Renal pelvis (tissue), 12 donors: ENCODE measurements at places on chromosomes 16 and 17. TPM values are rescaled to one million over a fixed set of nuclear protein-coding genes. Genes with fewer than 3 reads are reported as not detected.

NXPH3 gene
- polyA plus RNA-seq: 1.2 TPM

HEATR9 gene
- polyA plus RNA-seq: 0.16 TPM

KRTAP9-4 gene
- not detected for polyA plus RNA-seq

- DNase-seq: no peak
Observed at GRCh38 chr16:12026741-12027490, 50.4 kb downstream of the SNX29 start.

DNA sequence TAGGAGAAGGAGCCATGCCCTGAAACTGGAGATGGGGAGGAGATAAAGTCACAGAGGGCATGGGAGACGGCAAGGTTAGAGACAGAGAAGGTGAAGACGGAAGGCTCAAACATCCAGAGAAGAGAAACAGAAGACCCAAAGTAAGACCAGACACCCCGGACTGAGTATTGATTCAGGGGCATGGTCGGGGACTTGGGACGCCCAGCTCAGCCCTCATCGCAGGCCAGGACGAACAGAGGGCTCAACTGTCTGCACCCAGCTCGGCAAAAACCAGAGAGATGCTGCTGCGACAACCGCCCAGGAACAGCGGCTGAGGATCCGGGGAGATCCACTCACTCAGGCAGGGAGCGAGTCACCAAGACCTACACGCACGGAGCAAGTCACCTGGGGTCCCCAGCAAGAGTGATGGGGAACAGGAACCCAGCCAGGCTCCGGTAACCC is 999 bp downstream of the XYLT1 start:
- no peak for DNase-seq

GRCh38 chr16:65024767-65025178 is 97.1 kb downstream of the CDH11 start:
- no peak for DNase-seq

- no peak for DNase-seq
Observed at GRCh38 chr16:71303938-71304337, 14.7 kb upstream of the CMTR2 start.

DNA sequence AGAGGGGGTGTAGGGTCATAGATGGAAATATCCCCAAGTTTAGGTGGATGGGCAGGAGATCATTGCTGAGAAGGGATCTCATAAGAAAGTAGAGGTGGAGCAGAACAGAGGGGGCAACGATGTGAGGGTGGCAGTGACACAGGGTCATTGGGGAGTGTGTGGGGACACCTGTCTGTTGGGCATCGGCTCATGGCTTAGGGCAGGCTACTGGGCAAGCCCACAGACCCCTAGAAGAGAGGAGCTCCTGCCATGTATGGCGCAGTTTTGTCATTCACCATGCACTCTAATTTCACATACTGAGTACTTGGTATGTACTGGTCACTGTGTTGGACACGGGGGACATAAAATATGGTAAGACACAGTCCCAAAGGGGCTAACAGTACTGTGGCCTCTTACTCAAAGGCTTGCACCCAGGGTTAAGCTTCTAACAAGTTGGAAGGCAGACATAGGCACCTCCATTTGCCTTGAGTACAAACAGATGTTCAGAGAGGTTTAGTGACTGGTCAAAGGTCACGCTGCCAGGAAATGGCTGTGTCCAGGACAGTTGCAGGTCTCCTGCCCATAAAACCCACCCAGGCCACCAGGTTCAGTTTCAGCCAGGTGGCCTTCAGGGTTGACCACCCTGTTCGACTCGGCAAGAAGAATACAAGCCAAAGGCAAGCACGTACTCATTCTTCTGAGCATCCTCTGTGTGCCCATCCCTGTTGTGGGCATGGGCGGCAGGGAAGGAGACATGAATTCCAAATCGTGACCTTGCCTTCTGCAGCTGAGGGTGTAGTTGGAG is 580.2 kb downstream of the KCNJ18 start:
- DNase-seq: no peak

- DNase-seq: no peak
Observed at GRCh38 chr17:62703261-62703775, 75.8 kb downstream of the MRC2 start.

- DNase-seq: no peak
Observed at GRCh38 chr16:61569028-61569427, 467.2 kb downstream of the CDH8 start.

GRCh38 chr17:4939546-4939795 is 375 bp downstream of the SLC25A11 start:
- no peak for DNase-seq

DNA sequence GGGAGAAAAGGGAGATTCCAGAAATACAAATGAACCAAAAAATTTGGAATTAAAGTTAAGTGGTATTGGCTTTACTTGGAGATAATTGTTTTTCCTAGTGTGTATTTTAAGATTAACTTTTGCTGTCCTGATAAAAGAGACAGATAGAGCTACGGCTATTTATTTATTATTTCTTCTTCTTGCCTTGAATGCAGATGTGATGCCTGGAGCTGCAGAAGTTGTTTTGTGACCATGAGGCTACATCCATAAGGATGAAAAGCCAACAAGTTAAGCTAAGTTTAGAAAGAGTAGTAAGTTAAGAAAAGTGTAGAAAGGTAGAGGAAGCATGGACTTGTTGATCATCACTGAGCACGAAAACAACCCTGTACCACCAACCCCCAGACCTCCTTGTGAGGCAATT is 41.7 kb downstream of the SOX9 start:
- no peak for DNase-seq

- no peak for DNase-seq
Observed at GRCh38 chr17:57502811-57503241, 242.3 kb downstream of the CCDC182 start.

DNA sequence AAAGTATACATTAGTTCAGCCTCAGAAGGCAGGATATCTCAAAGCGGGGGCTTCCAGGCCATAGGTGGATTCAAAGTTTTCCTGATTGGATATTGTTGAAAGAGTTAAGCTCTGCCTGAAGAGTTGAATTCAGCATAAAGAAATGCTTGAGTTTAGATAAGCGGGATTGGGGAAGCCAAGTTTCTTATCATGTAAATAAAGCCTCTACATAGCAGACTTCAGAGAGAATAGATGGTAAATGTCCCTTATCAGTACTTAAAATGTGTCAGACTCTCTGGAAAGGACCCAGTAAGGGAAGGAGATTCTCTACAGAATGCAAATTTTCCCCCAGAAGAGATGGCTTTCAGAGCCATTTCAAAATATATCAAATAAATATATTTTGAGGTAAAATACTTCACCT is 423.5 kb downstream of the SHISA9 start:
- no peak for DNase-seq
